Stimulated activated CD8-positive, alpha-beta memory T cell treated with anti-CD3 and anti-CD28 coated beads, Interleukin-15, amount 100 ng/mL, for 24 hours (primary cell): ENCODE measurements at places on chromosomes 16 and 17.

DNA sequence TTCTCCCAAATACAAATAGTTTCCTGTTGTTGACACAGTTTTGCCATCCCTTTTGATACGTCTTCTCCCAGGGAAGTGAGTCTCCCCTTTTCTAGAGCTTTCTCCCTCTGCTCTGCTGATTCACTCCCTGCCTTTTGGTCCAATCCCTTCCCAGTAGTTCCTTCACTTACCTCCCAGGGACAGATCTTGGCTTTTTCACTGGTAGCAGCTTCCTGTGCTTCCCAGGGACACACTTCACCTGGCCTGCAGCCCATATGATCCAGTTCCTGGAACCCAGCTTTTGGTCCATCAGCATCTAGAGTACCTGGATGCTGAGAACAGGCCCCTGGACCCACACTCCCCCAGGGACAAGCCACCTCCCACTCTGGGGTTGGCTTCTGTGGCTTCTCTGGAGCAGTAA lies 15.8 kb downstream of the GPR179 start:
- DNase-seq, result no peak

DNA sequence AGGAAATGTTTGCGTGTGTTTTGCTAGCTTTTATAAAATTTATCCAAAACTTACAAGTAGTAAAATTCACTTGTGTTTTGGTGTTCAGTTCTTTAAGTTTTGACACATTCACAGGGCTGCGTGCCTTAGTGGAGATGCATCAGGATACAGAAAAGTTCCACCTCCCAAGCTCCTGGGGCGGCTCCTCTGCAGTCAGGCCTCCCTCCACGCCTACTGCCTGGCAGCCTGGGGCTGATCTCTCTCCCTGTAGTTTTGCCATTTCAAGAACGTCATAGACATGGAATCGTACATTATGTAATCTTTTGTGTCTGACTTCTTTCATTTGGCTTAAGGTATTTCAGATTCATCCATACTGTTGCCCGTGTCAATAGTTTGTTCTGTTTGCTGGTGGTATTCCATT lies 27.2 kb upstream of the IRF8 start:
- DNase-seq, result no peak

GRCh38 chr17:29914819-29915537 lies 15.1 kb downstream of the SSH2 start:
- DNase-seq, result no peak

GRCh38 chr17:30393911-30394867 lies 15.5 kb downstream of the CPD start:
- no peak for DNase-seq

DNA sequence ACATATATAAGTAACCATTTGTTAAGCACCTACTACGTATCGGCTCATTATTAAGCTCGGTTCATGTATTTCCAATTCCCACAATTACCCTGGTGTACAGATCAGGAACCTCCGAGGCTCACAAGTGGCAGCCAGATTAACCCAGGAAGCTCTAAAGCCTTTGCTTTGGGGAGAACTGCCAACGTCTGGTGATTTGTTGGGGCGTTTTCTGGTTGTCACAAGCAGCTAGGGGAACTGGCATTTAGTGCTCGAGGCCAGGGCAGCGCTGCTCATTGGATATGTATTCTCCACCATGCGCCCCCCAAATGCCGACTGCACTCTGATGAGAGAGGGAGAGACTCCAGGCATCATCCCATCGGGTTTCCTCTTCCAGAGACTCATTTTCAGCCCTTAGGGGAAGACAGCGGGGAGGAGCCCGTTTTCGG lies 541 bp downstream of the ZNF18 start:
- DNase-seq, result peak; percentile 21

GRCh38 chr16:15966836-15967546 lies 17.6 kb downstream of the ABCC1 start:
- DNase-seq, result no peak

DNA sequence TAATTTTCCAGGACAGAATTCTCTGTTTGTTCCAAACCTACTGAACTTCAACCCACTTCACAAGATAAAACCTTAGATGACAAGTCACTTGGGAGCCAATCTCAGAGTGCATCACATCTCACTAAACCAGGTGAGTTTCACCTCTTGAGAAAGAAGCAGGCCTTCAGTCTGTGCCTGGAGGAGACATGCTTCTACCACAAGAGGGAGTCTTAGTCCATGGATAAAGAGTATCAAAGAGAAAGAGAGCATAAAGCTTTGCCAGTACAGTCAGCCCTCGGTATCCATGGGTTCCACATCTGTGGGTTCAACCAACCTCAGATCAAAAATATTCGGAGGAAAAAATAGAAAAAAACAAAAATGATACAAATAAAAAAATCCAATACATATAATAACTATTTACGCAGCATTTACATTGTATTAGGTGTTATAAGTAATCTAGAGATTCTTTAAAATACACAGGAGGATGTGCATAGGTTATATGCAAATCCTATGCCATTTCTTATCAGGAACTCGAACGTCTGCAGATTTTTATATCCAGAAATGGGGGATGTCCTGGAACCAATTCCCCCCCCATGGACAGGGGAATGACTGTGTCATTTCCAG lies 37.7 kb downstream of the DUSP14 start:
- DNase-seq, result no peak

DNA sequence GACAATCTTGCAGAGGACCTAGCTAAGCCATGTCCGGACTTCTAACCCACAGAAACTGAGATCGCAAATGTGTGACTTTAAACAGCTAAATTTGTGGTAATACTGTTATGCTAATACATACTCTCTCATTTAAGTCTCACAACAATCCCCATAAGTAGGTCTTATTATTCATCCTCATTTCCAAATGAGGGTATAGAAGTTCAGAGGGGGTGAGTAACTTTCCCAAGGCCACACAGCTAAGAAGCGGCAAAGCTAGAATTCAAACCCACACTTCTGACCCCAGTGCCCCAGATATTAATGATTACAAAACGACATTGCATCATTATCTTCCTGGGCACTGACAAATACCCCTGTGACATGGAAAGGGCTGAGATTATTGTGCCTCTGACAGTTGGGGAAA lies 81.4 kb downstream of the CNGB1 start:
- DNase-seq, result no peak

DNA sequence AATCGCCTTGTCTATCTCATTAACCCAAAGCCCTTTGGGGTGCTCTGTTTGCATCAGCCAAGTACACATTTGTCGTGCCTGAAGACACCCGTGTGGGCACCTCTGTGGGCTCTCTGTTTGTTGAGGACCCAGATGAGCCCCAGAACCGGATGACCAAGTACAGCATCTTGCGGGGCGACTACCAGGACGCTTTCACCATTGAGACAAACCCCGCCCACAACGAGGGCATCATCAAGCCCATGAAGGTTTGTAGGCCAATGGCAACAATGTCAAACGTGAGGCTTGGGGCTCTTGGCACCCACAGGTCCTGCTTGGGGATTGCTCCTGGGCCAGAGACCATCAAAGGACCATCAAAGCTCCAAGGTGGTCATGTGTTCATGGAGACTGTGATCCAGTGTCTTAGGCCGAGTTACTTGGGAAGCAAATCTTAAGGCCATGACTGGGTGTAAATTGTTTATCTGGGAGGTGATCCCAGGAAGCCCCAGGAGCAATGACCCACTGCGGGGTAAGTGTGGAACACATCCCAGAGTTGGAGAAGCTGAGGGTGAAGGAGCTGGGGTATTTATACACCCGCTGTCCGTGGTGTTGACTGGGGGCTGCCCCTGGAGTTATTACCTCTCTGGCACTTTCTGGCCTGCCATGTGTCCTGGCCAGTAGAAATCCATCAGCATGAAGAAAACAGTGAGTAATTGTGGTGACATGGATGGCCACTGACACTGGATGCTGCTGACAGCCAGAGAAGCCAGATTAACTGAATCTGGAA lies 24.0 kb downstream of the CDH5 start:
- DNase-seq, result no peak

GRCh38 chr17:45311760-45312476 lies 4.9 kb downstream of the MAP3K14 start:
- peak; percentile 47 for DNase-seq

DNA sequence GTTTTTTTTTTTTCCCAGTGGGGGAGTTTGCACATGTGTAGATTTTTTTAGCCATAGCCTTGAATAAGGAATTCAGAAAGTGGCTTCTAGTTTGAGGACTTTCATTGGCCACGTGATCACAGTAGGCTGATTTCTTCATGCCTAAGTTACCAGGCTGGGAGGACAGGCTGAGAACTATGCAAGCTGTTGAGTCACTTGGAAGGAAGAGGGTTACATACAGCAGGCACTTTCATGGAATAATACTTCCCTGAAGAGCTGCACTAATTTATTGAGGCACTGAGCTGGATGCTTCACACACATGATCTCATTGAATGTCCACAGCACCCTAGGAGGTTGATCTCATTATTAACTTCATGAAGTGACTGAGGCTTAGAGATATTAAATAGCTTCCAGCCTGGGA lies 22.8 kb downstream of the PRKCB start:
- DNase-seq, result no peak

DNA sequence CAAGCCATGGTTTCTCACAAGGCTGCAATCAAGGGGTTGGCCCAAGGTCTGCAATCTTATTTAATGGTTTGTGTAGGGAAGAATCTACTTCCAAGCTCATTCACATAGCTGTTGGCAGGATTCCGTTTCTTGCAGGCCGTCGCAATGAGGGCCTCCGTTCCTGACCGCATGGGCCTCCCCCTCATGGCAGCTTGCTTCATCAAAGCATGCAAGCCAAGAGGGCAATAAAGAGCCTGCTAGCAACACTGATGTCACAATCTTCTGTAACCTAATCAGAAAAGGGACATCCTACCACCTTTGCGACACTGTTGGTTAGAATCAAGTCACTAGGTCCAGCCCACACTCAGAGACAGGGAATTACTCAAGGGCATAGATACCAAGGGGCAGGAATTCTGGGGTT lies 95.5 kb downstream of the CCT6B start:
- no peak for DNase-seq

- DNase-seq, result no peak
These were observed 115.4 kb upstream of the GSE1 start for GRCh38 chr16:85497622-85498314.

DNA sequence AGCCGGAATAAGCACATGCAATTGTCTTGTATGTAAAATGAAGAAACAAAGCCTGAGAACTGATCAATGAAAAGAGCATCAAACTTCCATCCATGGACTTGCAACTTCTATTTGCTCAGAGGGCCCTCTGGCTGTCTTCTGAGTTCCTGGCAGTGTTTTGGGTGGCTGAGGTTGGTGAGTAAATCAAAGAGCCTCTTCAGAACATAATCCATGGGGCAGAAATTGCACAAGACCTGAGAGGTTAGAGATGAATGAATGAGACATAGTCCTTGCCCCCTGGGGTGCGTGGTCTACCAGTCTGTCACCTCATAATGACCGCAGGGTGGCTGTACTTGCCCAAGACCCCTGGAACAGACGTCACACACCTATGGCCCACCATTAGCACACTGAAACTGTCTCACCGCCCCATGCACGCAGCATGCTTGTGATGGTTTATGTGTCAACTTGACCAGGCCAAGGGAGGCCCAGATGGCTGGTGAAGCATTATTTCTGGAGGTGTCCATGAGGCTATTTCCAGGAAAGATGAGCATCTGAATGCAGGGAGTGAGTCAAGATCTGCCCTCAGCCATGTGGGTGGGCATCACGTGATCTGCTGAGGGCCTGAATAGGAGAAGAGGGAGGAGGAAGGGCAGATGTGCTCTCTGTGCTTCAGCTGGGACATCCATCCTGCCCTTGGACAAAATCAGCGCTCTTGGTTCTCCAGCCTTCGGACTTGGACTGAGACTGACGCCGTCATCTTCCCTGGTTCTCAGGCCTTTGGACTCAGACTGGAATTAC lies 8.3 kb downstream of the PIK3R6 start:
- DNase-seq, result no peak

DNA sequence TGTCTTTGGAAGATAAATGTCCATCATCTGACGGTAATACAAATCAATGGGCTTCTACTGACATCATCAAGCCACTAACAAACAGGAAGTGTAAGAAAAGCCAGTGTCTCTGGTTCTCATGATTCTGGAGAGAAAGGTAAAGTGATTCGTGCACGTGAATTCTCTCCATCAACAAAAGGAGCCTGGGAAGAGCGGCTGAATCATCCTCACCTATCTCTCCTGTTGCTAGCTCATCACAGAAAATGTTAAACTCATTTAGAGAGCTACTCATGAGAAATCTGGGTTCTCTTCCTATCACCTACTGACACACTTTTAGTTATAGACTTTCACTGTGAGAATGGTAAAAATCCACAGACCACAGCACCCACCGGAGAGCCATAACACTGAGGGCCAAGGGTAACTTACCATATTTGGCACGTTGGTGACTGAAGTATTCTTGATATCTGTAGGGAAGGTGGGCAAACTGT lies 70.3 kb downstream of the CREBBP start:
- no peak for DNase-seq

- no peak for DNase-seq
These were observed 144.0 kb upstream of the CHMP6 start for GRCh38 chr17:80847496-80848230.

GRCh38 chr16:7315813-7316212 lies 16.8 kb upstream of the RBFOX1 start:
- no peak for DNase-seq

- no peak for DNase-seq
These were observed 34.0 kb downstream of the PLCD3 start for GRCh38 chr17:45098081-45098868.

GRCh38 chr17:14882131-14882530 lies 383.0 kb downstream of the PMP22 start:
- DNase-seq, result no peak

DNA sequence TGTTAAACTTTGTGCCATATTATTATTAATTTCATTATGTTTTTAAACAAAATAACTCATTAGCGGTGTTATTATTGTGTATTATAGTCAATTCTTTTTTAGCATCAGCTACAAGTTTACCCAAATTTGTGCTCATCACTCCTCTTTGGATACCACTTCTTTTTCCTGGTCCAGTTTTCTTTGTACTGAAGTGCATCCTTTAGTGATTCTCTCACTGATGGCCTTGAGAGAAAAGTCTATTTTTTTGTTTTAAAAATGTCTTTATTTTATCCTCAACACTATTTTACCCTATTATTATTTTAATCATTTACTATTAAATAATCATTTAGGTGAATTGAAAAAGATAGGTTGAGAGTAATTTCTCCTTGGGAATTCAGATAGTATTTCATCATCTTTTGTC lies 99.2 kb downstream of the RGS9 start:
- no peak for DNase-seq

GRCh38 chr17:4520060-4520893 lies 21.6 kb downstream of the SPNS2 start:
- DNase-seq, result no peak

- no peak for DNase-seq
These were observed 113.0 kb downstream of the MYO1D start for GRCh38 chr17:32763855-32764439.

GRCh38 chr16:84007965-84008364 lies 34.6 kb downstream of the SLC38A8 start:
- no peak for DNase-seq

- DNase-seq, result no peak
These were observed 1.0 kb upstream of the CDH16 start for GRCh38 chr16:66919569-66920298.

- no peak for DNase-seq
These were observed 118.9 kb downstream of the AATF start for GRCh38 chr17:37067555-37068111.

DNA sequence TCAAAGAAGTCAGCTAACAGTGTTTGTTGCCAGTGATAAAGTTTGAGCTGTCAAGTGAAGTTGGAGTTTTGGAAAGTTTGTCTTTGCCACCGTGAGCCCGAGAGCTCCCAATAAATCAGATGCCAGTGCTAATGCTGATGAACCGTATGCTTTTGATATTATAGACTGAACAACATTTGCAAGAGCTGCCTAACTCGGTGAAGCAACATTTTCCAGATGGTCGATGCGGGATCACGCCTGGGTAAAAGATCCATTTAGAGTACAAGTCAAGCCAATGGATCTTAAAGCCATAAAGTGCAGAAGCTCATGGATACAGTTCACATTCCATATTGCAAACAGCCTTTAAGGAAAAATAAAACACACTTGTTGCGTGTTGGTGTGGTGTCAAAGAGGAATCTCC lies 9.6 kb downstream of the BANP start:
- DNase-seq, result no peak
